ENCODE measurements at places on chromosomes 16 and 17. TPM values are rescaled to one million over a fixed set of nuclear protein-coding genes. Genes with fewer than 3 reads are reported as not detected.

- no peak for DNase-seq
Measured at GRCh38 chr16:1654505-1655268, 23.4 kb upstream of the JPT2 start.

- no peak for DNase-seq
Measured at GRCh38 chr16:17387256-17387655, 83.5 kb downstream of the XYLT1 start.

- DNase-seq = no peak
Measured at GRCh38 chr17:19464031-19465026, 53.3 kb downstream of the RNF112 start.

GRCh38 chr16:81778861-81779535 is at the start of gene PLCG2:
Gene PLCG2, plus strand, starts transcription at chr16:81779291. Its CDS starts 6,699 bp downstream, at chr16:81785990.
- DNase-seq = no peak

GRCh38 chr17:8831234-8831849 is 32.2 kb upstream of the MFSD6L start:
- no peak for DNase-seq

GRCh38 chr17:80649672-80650330 is 105.2 kb downstream of the RPTOR start:
- DNase-seq = no peak

DNA sequence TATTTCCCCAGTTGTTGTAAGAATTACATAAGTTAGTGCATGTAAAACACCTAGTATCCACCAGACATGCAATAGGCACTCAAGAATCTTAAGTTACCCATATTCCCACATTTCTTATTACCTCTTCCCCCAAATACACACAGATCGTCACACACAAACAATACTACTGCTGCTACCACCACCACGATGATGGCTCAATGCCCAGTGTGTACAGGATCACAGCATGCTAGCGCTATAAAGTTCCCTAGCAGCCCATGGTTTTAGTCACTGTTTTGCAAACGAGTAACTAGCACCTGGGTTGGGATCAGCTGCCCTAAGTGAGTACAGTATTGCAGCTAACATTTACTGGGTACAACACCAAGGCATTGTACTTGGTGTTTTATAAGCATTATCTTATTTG is 411.7 kb downstream of the UTP18 start:
- DNase-seq = no peak

GRCh38 chr16:51056331-51056730 is 94.7 kb downstream of the SALL1 start:
- no peak for DNase-seq

DNA sequence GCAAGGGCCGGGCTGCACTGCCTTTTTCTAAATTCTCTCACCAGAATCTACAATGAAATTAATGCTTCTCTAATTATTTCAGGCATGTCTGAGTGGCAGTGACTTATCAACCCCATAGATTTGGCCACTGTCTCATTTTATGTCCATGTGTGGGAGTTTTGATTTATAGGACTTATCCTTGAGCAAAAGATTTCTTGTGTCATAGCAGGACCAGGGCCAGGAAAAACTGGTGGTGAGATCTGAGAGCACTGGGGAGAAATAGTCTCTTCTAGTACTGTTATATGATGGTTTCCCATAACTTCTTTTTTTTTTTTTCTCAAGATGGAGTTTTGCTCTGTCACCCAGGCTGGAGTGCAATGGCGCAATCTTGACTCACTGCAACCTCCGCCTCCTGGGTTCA is 1.5 kb upstream of the KRT23 start:
- no peak for DNase-seq

DNA sequence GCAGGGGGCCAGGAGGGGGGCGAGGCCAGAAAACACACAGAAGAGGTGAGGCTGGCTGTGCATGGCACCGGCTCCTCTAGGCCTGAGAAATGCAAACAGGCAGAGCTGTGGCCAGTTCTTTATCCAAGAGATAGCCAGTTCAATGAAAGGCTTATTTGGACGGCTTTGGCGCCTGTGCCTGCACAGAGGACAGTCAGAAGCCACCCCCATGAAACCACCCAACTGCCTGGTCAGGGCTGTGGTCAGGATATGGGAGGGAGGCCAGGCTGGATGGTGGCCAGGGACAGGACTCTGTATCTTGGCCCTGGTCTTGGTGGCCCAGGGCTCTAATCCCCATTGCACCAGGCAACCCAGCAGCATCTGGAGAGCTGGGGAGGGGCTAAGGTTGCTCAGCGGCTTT is 24.5 kb upstream of the GPRC5C start:
- DNase-seq = no peak

- peak; percentile 65 for DNase-seq
Measured at GRCh38 chr16:24635900-24636610, 93.4 kb upstream of the TNRC6A start.

DNA sequence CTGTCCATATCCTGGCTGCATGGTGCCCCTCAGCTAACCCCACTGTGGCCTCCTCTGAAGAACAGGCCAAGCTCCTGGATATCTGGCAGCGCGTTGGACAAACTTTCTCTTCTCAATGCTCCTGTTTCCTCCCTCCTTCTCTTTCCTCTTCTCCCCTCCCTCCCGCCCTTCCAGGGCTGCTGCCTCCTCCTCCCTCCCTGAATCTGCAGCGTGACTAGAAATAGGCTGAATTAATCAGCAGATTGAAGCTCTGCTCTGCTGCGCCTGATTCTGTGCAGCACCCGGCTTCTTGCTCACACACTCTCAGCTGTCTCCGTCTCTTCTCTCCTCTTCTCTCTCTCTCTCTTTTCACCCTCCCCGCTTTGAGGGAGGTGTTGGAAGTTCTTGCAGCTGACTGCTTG is 19.8 kb downstream of the TMEM94 start:
- no peak for DNase-seq

GRCh38 chr17:40399185-40399584 is 18.5 kb downstream of the TOP2A start:
- DNase-seq = no peak

- DNase-seq = no peak
Measured at GRCh38 chr16:14155572-14156190, 84.6 kb downstream of the MRTFB start.

DNA sequence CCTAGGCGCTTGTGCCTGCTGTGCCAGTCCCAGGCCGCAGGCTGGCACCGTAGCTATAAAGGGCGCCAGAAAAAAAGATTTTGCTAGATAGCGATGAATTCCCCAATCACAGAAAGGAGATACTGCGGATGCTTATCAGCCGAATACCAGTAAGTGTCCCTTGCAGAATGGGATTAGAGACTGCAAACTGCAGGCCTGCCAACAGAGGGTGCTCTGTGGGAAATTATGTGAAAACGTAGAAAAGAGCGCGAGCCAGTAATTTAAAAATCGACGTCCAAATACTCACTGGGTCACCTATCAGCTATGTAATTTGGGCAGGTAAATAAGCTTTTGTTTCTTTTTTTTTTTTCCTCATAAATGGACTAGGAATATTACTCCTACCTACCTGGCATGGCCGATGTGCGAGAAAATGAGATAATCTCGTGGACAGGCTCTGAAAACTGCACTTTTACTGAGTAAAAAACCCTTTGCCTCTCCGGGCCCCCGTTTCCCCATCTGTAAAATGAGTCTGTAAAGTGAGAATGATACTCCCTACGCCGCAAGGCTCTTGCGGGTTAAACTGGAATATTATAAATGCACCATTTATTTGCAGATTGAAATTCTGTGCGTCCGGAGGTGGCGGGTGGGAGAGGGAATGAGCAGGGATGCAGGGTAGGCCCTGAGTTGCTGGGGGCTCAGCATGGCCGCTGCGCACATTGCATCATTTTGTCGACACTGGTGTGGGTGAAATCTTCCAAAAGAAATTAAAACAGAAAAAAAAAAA is 1.2 kb upstream of the COG1 start:
- DNase-seq = peak; percentile 44

DNA sequence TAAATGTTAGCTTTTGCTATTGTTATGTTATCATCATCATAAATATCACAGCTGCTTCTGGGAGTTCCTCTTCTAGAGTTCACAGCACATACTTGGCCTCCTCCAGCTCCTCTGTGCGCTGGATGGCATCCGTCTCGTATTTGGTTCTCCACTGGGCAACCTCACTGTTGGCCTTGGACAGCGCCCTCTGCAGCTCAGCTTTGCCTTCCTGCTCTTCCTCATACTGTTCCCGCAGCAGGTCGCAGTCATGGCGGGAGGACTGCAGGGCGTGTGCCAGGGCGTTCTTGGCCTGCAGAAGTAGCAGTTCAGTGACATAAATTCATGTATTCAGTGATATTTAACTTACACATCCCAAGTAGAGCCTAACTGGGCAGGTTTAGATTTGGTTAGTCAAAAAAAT is 23.4 kb downstream of the MYH8 start:
- DNase-seq = no peak

GRCh38 chr16:28606291-28607115 is 3.3 kb downstream of the SULT1A1 start:
- DNase-seq = no peak

DNA sequence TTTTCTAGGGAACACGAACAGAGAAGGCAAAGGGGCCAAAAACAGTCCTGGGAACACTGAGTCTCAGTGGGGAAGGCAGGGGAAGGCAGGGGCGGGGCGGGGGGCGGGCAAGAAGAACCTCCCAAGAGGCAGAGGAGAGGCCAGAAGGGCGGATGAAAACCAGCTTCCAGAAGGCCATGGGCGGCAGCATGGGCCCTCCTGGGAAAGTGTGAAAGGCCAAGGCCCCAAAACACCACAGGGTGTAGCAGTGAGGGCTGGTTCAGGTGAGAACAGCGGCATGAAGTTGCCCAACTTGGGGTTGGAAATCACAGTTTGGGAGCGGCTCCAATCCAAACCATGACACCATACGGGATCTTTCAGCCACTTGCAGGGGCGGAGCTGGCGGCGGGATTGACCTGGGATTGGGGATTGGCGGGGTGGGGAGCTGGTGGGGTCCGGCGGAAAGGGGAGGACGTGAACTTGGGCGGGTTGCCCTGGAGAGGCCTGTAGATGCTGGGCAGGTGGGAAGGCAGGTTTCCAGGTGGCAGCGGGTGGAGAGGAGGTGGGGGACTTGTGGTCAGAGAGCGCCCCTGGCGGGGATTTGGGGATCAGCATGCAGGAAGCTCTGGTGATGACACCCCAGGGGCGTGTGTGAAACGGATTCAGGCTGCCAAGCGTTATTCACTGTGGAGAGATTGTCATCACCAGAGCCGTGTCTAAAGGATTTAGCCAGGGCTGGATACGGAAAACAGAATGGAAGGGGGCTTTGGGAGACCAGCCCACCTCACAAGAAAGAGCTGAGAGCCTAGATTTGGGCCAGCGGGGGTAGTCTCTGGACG is 80.9 kb downstream of the ARHGAP23 start:
- DNase-seq = no peak

GRCh38 chr16:24896439-24896838 is 50.7 kb downstream of the SLC5A11 start:
- DNase-seq = no peak

DNA sequence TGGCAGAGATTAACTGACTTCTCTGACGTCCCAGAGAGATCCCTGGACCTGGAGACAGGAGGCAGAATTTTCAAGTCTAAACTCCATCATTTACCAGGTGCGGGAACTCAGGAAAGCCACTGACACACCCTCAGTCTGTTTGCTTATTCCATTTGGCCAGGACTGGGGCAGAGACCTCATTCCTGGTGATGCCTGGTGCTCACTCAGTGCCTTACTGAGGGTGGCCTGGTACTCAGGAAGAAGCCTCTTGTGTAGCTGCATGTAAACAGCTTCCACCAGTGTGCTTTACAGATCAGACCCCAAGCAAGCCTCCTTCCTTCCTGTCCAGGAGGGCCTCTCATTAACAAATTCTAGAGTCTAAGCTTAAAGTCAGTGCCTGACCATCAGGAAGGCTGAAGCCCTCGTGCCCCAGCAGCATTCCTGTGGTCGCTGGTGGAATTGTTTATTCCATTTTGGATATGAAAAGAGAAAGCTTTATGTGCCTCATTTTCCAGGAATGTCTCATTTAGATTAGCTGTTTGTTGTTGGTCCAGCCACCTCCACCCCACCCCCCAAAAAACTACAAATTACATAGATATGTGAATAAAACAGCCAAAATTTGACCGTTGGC is 236.1 kb upstream of the CDH5 start:
- DNase-seq = no peak

- no peak for DNase-seq
Measured at GRCh38 chr16:9657641-9658040, 524.6 kb downstream of the GRIN2A start.

DNA sequence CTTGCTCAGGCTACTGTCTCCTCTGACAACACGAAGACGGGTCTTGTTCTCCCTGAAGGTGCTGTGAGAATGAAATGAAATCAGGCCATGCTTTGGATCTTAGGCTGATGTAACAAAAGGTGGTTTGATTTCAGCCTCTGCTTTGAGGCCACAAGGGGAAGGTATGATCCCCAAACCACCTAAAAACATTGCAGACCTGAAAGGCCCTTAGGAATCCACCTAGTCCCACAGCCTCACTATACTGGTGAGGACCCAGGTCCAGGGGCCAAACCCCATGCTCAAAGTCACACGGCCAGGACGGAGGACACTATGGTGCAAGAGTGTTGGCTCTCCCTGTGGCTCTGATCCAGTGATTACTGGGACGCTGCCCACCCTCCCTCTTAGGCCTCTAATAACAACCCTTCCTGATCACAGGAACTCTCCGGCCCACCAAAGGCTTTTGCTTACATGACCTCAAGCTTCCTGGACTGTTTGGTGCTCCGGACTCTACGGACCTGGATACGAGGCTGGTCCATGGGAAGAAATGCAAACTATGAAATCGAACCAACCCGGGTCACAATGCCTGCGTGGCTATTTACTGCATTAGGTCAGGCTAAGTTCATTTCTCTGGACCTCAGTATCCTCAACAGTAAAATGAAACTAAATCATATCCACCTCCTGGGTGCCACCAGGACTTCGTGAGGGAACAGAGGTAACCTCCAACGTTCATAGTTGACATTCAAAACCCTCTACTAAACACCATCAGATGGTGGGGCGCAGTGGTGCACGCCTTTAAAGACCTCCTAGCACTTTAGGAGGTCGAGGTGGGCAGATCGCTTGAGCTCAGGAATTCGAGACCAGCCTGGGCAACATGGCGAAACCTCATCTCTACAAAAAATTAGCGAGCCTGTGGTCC is 1.5 kb downstream of the TRIM25 start:
- DNase-seq = no peak

The TBC1D26 gene
- not detected for total RNA-seq

The DHRS7C gene
- total RNA-seq = not detected

The EPX gene
- total RNA-seq = not detected

The FOXJ1 gene
- not detected for total RNA-seq

The CORO6 gene
- 14.9 TPM for total RNA-seq

The CES1 gene
- total RNA-seq = 50.6 TPM

The CSNK1D gene
- 89.6 TPM for total RNA-seq

The CD300E gene
- 9.2 TPM for total RNA-seq

The SNF8 gene
- 68.0 TPM for total RNA-seq

The NARF gene
- 48.7 TPM for total RNA-seq

The CLEC3A gene
- total RNA-seq = not detected

Data from omental fat pad (tissue), 4 donors.